ENCODE measurements at places on chromosomes 1 and 21. TPM values are rescaled to one million over a fixed set of nuclear protein-coding genes. Genes with fewer than 3 reads are reported as not detected.

DNA sequence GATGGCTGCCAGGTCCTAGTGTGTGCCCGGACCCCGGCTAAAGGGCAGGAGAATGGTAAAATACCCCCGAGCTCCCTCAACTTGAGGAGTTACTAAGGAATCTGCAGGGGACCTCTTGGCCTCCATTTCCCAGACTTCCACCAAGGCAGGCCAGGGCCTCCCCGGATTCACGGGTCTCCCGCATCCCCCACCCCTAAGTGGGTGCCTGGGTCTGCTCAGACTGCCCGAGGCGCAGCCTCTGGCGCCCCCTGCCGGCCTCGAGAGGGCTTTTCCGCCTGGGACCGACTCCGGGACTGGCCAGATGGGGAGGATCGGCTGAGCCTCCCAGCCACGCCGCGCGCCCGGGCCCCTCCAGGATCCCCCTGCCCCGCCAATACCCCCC is 1.7 kb downstream of the PLEKHG5 start:
- peak; percentile 50 for ATAC-seq

GRCh38 chr1:158272681-158273080 is 17.0 kb upstream of the CD1C start:
- no peak for ATAC-seq

DNA sequence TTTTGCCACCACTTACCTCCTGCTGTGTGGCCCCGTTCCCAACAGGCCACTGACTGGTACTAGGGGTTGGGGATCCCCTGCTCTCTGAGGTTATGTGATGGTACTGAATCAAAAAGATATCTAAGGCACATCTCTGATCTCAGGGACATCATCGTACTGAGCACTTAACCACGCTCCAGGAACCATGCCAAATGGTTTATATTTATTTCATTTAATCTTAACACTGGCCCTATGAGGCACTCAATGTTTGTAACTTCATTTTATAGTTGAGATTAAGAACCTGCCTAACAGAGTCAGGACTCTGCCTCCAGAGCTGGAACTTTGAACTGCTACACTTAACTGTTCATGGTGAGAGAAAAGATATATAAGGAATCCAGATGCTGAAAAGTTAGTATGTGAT is 98.0 kb upstream of the HP1BP3 start:
- no peak for ATAC-seq

DNA sequence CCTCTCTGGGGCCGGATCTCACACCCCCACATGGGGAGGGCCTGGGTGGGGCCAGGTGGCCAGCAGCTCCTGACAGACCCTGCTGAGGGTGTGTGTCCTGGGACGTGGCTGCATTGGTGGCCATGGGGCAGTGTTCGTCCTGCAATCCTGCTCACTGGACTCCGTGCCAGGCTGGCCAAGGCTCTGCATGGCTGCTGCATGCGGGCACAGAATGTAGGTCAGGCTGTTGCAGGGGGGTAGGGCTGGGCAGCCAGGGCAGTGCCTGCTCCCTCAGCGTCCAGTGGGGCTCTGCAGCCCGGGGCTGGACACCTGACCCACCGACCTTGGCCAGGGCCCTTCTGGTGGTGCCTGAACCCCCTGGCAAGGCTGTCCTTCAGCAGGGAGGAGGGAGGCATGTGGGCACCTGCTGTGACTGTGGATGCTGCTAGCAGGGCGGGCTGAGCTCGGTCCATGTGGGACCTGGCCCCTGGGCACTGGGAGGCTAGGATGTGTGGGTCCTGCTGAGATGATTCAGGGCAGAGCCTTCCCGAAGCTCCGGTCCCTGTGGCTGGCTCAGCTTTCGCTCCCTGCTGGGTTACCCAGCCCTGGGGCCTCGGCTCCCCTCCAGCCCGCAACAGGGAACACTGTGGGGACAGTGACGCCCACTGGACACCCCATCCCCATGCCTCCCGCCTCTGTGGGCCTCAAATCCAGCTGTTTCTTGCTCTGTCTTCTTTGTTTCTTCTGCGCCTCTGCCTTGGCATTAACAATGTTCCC is 14.9 kb upstream of the PLCH2 start:
- ATAC-seq = no peak

- ATAC-seq = no peak
These were observed 49.0 kb upstream of the ACTRT2 start for GRCh38 chr1:2972011-2972878.

- ATAC-seq = no peak
These were observed 341.1 kb downstream of the TGFB2 start for GRCh38 chr1:218686258-218686657.

DNA sequence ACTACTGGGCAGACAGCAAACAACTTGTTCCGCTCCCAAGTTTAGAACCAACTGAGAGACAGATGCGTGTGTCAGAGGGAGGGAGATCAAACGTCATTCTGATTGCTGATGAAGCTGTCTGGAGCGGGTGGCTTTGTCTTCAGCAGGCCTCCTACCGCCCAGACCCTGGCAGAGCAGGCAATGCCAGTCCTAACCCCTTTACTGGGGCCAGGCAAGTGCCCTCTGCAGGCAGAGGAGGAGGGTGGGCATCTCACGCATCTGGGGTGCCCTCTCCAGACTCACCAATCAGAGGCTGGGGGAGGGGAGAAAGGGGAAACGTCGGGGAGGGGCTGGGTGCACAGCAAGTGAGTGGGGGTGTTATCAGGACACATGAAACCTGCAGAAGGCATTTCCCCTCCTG is 126.6 kb downstream of the ACTL8 start:
- ATAC-seq = peak; percentile 18

DNA sequence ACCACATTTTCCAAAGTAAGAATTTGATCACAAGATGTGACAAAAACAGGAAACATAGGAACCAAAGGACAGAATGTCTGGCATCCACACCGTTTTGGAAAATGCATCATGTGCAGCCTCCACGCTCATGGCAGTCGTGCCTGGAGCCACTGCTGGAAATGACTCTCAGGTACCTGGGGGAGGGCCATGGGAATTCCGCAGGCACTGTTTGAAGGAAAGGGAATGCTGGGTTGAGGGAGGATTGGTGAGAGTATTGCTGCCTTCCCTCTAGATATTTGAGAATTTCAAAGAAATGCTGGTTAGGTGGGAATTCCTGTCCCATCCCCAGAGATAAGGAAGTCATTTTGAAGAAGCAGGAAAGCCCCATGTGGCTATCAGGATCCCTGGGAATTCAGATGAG is 10.8 kb downstream of the SLAMF1 start:
- no peak for ATAC-seq

DNA sequence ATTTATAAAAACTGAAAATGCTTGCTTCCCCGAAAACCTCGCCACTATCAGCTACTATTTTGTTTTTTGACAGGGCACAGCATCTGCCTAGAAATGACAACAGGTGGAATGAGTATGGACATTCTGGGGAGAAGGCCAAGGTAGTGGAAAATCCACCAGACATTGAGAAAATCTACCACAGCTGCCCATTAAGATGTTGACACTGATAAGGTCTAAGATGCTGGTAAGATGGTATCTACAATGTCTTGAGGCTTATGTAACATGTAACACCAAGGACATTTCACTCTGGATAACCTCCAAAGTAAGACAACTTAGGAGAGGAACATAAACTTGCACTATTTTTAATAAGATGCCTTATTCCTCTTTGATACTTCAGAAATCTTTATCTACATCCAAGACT is 374.2 kb downstream of the PTBP2 start:
- ATAC-seq = no peak

GRCh38 chr1:108801101-108801500 is 54.6 kb downstream of the STXBP3 start:
- no peak for ATAC-seq

DNA sequence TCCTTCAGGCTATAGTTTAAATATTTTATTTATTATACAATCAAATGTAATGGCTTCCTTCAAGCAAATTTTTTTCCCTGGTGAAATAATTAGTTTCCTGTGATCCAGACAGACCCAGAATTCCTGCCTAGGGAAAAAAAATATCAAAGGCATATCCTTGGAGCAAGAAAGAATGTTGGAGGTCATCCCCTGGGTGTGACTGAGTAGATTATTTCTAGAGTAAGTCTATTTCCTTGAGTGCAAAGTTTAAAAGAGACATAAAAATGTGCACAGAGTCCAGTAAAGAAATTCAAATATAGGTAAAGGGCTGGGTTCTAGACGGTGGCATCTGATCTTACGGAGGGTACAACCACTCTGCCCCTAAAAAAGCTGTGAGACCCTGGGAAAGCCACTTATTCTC is 32.2 kb upstream of the SAMD13 start:
- no peak for ATAC-seq

GRCh38 chr1:59123081-59123681 is 173.7 kb upstream of the FGGY start:
- ATAC-seq = no peak

DNA sequence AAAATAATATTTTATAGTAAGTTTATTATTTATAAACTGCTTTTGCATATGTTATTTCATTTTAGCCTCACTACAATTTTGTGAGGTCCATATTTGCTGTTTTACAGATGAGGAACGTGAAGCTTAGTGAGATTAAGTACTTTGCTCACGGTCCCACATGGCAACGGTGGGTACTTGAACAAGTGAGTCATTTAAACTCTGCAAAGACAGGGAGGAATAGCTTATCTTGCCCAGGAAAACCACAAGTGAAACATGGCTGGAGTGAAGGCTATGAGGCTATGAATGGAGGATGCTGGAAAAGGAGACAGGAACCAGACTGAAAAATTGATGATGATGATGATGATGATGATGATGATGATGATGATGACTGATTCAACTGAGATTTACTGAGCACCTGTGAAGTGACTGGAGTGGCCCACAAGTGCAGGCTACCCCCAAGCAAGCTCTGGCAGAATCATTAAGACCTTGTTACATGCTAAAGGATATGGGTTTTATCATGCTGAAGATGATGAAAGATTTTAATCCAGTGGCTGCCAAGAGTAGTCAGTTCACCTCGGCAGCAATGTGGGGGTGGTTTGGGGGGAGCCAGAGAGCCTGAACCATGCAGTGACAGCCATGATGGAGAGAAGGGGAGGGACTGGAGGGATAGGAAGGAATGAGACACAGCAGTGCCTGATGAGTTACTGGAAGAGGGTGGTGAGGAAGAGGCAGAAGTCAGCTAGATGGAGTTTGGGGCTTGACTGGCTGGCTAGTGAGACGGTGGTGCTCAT is 1.4 kb upstream of the ABCA4 start:
- no peak for ATAC-seq

GRCh38 chr1:223019256-223019655 is 123.8 kb downstream of the TLR5 start:
- ATAC-seq = no peak

DNA sequence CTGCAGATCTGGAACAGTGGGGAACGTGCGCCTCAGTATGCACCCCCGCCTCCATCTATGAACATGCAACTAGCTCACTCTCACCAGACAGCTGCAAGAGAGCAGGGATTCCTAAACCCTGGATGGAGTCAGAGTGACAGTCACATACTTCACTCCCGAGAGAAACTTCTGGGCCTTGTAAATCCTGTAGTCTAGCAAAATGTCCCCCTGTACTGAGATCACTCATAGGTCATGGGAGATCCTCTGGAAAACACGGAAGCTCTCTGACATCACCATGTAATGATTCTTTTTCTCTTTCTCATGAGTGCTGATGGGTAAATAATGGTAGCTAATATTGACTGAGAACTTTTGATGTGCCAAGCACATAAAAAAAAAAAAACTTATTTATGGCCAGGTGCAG is 23.4 kb upstream of the TARDBP start:
- no peak for ATAC-seq

DNA sequence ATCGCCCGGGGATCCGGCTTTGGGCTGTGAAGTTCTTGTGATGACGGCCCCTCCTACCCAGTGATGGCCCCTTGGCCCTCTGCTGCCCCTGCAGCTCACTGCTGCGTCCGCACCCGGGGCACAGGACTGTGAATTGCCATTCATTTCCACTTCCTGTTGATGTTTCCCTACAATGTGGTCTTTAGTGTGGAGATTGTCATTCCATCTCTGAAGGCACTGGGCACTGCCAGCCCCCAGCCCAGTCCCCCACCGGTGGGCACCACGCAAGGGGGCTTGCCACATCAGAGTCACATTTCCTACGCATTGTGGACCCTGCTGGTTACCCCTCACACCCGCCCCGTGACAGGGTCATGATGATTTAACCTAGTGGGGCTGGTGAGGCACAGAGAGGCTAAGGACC is 2.5 kb upstream of the MX2 start:
- no peak for ATAC-seq

GRCh38 chr1:30982937-30983336 is 74.4 kb upstream of the SDC3 start:
- ATAC-seq = no peak

DNA sequence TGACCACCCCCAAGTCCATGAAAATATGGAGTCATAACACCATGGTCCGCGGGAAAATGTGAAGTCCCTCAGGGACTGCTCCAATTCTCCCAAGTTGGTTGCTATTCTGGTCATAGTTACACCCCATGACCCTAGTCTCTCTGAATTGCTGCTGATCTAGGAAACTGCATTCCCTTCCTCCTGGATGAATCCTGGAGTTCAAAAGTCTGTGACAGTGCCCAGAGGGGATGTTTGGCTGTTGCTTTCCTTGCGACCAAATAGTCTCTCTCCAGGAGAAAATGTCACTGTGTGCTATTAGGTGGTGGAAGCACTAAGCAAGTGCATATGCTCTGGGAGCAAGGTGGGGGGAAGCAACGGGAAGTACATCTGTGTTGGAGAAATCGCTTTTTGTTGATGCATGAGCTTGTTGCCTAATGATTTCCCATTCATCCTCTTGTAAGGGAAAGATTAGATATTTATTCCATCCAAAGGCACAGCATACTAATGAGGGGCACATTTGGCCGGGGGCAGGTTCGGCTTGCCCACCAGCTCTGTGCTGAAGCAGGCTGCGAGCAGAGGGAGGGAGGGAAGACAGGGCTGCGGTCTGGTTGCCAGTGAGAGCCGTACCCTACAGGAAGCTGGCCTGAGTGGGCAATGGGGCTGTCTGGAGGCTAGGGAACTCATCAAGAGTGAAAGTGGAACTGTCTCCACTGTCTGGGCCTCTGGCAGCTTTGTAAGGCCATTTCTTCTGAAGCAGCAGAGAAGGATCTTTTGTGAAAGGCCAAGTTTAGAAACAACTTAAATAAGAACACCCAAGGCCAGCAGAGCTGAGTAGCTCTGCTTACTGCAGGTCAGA is 27.2 kb downstream of the SYT6 start:
- no peak for ATAC-seq

IBA57 gene
- 3.7 TPM for total RNA-seq

POLR3GL gene
- 36.4 TPM for total RNA-seq

PRDM16 gene
- 0.21 TPM for total RNA-seq

TRAF3IP3 gene
- total RNA-seq = 0.71 TPM

HAO2 gene
- not detected for total RNA-seq

IFT25 gene
- 57.3 TPM for total RNA-seq

LCE2C gene
- not detected for total RNA-seq

VCAM1 gene
- total RNA-seq = 58.7 TPM

PERM1 gene
- 0.20 TPM for total RNA-seq

HEATR1 gene
- total RNA-seq = 21.3 TPM

Measured in motor neuron (in vitro differentiated cells).